Hematopoietic multipotent progenitor cell (in vitro differentiated cells): ENCODE measurements at places on chromosomes 4 and X. TPM values are rescaled to one million over a fixed set of nuclear protein-coding genes. Genes with fewer than 3 reads are reported as not detected.

Gene PSAPL1
- total RNA-seq: not detected

Gene RASGEF1B
- 15.1 TPM for total RNA-seq

Gene PHOX2B
- total RNA-seq: not detected

Gene ETDB
- total RNA-seq: not detected

Gene H2BW2
- not detected for total RNA-seq

Gene MAP3K15
- total RNA-seq: 0.27 TPM

Gene CDKL2
- 0.27 TPM for total RNA-seq

Gene TEX13B
- not detected for total RNA-seq

Gene NAP1L5
- 3.5 TPM for total RNA-seq

Gene KLHL8
- total RNA-seq: 5.4 TPM

Gene SLC10A7
- total RNA-seq: 10.5 TPM

Gene FGFBP1
- not detected for total RNA-seq

Gene BEX1
- 10.0 TPM for total RNA-seq

Gene MAGEB10
- not detected for total RNA-seq

Gene ODAPH
- total RNA-seq: not detected

Gene ZFP92
- total RNA-seq: 3.0 TPM

Gene CXXC4
- total RNA-seq: not detected

Gene AREG
- total RNA-seq: 11.6 TPM

Gene HPGD
- 18.3 TPM for total RNA-seq

Gene FAM53A
- 9.4 TPM for total RNA-seq

Gene PRSS12
- total RNA-seq: not detected

Gene METTL14
- 9.2 TPM for total RNA-seq

Gene PFKFB1
- total RNA-seq: 0.27 TPM
